Urinary bladder (tissue), 4 donors: ENCODE measurements at places on chromosomes 2 and 18. TPM values are rescaled to one million over a fixed set of nuclear protein-coding genes. Genes with fewer than 3 reads are reported as not detected.

Gene CRYBA2
- polyA plus RNA-seq, result not detected

Gene LRP1B
- polyA plus RNA-seq, result 0.05 TPM

Gene CRYGD
- polyA plus RNA-seq, result not detected

Gene ANTXR1
- polyA plus RNA-seq, result 53.0 TPM

Gene QPCT
- 11.4 TPM for polyA plus RNA-seq

Gene PAX8
- polyA plus RNA-seq, result 0.19 TPM

Gene GCKR
- 0.49 TPM for polyA plus RNA-seq

Gene RGPD4
- polyA plus RNA-seq, result 0.03 TPM

Gene ABHD1
- polyA plus RNA-seq, result 0.35 TPM

Gene ZNF142
- 12.8 TPM for polyA plus RNA-seq

Gene UGT1A5
- polyA plus RNA-seq, result not detected

Gene FAM228A
- 0.70 TPM for polyA plus RNA-seq

Gene ALKAL2
- polyA plus RNA-seq, result 14.5 TPM

Gene LCT
- not detected for polyA plus RNA-seq

Gene LIPT1
- polyA plus RNA-seq, result 9.0 TPM

Gene IL1RN
- 4.9 TPM for polyA plus RNA-seq

Gene FAM237A
- polyA plus RNA-seq, result not detected

Gene GKN1
- polyA plus RNA-seq, result 0.47 TPM

Gene CBLN2
- polyA plus RNA-seq, result 0.23 TPM

GRCh38 chr2:123953846-123954245, 71.2 kb upstream of the CNTNAP5 start:
- DNase-seq, result no peak

DNA sequence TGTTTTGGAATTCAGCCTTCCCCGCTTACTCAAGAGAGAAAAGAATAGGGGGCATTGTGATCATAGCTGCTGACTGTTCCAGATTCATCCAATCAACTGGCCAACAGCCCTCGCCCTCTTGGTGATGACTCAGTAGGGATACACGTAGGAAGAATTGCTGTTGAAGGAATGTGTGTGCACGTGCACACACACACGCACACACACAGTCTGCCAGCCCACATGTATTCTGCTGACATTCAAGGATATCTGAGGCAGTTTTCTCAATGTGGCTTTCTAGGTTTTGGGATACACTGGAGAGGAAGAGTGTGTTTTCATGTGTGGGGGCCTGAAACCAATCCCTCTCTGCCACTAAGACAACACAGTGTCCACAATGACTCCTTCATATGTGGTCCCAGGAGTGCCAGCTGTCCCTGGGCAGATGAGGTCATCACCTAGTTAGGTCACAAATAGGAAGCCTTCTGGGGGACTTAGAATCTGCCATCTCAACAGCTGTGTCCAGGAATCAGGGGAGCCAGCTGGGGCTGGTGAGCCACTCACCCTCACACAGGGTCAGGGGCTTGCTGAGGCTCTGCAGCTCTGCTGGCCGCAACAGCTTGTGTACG, 352.6 kb downstream of the SS18 start:
- no peak for DNase-seq

DNA sequence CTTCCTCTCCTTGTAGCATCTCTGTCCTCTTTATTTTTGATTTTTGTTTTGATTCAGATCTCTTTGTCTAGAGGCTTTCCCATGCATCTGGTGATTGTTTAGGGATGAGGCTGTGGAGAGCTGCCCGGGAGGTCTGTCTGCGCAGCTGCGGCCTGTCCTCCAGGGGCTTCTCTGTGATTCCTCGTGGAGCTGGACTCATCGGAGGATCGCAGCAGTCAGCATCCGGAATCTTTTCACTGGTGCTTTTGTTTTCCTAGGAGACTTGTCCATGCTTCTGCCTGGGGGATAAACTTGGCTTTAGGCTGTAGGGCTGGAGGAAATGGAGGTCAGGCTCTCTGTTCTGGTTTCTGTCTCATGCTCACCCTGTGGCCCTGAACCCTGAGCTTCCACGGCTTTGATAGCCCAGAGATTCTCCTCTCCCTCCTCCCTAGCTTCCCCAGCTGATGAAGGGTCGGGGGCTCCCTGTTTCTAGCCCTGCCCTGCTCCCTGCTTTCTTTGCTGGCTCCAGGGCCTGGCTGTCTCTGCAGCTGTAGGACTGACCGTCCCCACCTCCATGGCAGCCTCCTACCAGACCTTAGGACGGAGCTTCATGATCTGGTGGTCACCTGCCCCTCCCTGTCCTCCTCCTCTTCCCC, 35.5 kb downstream of the ZNF532 start:
- no peak for DNase-seq

DNA sequence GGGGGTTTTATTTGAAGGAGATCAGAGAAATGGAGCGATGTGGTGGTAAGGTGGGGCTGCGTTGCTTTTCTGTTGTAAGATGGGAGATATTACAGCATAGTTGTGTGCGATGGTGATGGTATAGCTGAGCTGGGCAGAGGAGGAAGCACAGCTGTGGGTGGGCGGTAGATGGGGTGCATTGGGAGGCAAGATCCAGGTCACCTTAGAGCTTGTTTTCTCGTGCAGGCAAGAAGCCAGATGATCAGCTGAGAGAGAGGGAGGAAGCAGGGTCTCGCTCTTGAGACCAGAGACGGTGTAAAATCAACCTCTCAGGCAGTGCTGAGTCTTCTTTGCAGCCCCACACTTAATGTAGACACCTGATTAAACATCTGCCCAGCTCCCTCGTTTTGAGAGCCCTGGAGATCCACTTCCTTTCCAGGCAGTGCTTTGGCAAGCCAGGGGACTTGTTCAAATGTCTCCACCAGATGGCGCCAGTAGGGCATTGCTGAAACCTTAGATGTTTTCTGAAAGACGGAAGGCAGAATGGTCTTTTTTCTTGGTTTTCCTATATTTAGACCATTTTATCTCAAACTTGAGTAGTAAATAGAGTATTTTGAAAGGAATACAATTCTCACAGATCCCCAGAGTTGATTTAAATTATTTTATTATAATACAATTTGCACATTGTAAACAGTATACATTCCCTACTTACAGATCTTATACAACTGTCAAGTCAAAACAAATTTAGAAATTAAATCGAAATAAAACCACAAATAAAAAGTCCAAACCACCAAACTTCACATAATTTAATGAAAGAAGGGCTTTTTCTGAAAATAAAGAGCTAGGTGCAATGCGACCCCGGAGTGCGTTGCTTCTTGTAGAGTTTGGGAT, 21.1 kb upstream of the LYPD6B start:
- peak; percentile 67 for DNase-seq

GRCh38 chr2:6883448-6884122, 6.0 kb downstream of the RSAD2 start:
- no peak for DNase-seq

- no peak for DNase-seq
Measured at GRCh38 chr18:24199372-24199962, 60.6 kb downstream of the CABYR start.

DNA sequence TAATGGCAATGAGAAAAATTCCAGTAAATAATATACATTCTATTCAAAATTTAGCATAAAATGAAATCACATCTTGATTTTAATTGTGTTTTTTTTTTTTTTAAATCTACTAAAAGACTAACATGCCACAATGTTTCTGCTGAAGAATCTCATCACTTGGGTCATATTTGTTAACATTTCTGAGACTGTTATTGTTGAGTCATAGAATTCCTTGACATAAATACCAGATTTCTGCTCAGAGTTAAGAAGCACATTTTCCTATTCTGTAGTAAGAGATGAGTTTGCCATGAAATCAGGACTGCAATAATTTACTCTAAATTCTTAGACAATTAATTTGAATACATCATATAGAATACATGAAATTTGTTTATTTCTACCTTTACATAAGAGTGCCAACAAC, 154.9 kb upstream of the KYNU start:
- DNase-seq, result no peak

DNA sequence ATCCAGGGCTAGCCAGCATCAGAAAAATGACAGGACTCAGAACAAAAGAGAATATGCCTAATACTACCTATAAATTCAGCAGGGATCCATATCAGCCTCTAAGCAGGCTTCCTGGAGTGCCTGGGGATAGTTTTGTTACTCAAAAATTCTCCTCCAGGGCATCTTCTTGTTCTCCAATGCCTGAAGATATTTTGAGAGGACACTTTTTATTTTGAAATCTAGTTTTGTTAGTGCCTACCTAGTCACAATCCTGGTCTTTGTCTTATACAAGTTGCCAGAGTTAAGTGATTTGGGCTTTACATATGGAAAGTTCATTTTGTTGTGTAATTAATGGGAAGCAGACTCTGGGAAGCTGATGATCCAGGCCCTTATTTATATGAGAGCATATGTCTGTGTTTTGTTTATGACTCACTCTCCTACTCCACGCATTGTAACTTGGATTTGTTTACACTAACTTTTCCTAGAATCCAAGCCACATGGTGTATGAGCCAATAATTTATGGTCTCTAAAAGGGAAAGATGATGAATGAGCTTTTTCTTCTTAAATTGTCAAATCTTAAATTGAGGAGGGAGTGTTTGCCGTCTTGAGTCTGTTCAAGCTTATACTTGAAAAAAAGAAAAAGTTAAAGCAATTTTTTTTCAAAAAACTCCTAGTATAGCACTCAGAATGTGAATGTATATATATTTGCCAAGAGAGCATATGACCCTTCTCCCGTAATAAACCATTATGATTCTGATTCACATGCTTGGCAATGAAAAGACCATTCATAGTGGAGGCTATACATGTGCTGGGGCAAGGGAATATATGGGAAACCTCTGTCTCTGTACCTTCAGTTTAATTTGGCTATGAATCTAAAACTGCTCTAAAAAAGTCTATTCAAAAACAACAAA, 370.3 kb downstream of the SETBP1 start:
- peak; percentile 59 for DNase-seq

DNA sequence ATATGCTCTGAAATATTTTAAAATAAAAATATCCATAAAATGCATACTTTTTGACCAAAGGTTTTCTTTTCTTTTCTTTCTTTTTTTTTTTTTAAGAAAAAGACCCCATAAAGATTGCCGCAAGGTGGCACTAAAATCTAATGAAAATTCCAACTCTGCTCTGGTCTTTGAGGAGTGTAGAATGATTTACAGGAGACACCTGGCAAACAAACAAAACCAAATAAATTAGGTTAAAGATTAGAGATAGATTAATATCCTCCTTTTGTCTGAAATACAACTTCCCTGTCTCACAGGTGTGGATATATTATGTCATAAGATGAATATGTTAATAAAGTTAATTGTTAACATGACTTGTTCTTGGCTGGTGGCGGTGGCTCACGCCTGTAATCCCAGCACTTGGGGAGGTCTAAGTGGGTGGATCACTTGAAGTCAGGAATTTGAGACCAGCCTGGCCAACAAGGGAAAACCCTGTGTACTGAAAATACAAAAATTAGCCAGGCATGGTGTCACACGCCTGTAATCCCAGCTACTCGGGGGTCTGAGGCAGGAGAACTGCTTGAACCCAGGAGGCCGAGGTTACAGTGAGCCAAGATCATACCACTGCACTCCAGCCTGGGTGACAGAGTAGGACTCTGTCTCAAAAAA, 3.5 kb upstream of the RHOB start:
- no peak for DNase-seq

DNA sequence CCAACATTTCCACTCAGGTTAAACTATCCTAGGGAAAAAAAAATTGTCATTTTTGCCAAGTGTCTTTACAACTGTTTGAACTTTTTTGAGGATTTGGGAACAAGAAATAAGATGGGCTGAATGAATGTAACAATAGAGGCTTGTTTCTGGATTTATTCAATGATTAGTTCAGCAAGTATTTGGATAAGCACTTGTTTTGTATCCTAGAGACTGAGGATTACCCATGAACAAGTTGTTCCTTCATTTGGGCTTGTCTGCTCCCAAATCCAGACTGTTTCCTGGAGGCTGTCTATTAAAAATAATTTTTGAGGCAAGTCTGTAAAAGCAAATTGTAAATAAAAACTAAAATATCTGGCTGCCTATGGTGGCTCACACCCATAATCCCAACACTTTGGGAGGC, 62.0 kb upstream of the CSRNP3 start:
- no peak for DNase-seq

DNA sequence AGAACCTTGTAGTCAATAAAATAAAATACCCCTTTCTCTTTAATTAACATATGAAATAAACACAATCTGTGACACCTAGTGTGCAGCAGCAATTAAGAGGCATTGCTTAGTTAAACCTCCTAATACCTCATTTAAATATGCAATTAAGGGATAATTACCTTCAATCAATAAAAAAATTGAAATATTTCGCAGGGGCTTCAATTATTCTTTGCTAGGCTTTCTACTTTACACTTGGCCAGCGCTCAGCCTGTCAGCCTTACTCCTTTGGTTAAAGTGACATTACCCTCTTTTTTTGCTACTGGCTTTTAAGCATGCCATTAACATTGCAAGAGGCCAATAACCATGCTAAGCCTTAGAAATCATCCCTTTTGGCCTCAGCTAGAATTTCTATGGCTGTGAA, 327.5 kb upstream of the ZNF521 start:
- no peak for DNase-seq

GRCh38 chr2:225756198-225756597, 356.7 kb downstream of the NYAP2 start:
- no peak for DNase-seq

- DNase-seq, result no peak
Measured at GRCh38 chr18:48838921-48839818, 111.6 kb downstream of the SMAD7 start.

DNA sequence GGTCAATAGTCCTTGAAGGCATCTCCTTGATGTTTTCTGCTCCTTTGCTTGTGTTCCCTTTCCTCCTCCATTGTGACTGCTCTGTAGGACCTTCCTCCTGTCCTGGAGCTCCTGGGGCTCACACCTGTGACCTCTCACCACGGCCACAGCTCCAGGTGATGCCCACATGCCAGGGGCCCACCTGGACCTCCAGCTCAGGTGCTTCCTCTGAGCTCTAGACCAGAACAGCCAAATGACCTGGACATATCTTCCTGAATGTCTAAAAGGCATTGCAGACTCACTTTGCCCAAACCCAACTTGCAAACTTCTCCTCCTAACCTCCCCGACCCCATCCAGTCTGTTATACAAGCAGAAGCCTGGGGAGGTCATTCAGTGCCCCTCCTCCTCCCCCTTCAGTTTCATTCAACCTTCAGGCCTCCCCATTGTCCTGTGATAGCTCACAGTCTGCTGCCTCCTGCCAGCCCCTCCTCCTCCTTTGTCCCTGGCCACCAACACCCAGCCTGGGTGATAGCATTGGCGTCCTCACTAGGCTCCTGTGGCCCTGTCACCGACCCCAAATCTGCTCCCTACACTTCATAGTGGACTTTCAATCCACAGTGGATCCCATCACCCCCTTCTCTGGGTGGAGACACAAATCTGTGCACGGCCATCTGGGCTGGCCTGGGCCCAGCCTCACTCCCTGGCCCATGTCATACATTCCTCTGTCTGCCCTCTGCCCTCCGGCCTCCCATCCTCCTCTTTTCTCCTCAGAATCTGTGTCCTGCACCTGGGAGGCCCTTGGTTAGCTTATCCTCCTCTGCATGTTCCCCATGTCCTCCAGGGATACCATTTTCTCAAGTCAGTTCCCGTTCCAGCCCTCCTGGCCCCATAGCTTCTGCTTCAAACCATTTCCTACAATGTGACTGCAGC, 310.4 kb upstream of the HDAC4 start:
- no peak for DNase-seq
